Hematopoietic multipotent progenitor cell treated with erythropoietin and hydrocortisone succinate and interleukin-3 and kit ligand, for 4 days (in vitro differentiated cells): ENCODE measurements at places on chromosomes 1 and 21.

DNA sequence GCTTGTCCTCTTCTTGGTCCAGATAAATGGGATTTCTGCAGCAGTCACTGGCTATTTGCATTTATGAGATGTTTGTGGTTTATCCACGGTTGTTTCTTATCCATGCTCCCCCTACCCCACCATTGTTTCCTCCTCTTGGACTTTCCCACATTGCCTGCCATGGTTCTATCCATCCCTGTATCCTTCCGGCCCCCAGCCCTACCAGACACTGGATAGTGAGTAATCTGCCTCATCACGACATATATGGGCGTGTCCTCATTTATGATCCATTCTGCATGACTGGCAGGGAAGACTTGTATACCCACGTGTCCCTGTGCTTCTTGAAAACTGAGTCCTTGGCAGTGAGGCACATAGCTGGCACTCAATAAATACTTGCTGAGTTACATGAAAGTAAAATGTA lies 40.1 kb downstream of the CACNA1S start:
- no peak for DNase-seq

- DNase-seq: no peak
Measured at GRCh38 chr1:230930986-230931385, 47.7 kb downstream of the TTC13 start.

- no peak for DNase-seq
Measured at GRCh38 chr1:183033205-183033604, 10.0 kb downstream of the LAMC1 start.

GRCh38 chr1:41661428-41662060 lies 177.1 kb upstream of the EDN2 start:
- DNase-seq: peak; percentile 36

GRCh38 chr1:216090556-216090955 lies 332.7 kb downstream of the USH2A start:
- no peak for DNase-seq

DNA sequence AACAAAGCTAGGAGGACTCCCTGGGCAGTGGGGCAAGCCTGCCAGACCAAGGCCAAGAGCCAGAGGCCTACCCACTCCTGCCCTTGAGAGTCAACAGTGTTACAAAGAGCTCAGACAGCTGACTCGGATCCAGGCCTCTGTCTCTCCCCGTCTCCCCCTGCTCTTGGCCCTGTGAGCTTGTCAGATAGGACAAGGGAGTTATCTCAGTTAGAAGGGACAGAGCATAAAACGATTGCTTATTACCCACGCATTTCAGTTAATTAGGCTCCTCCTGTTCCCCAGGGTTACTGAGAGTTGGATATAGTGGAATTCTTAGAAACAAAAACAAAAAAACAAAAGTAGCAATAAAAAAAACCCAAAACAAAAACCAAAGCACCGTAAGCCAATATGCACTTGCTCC lies 1.3 kb downstream of the SLC41A1 start:
- peak; percentile 82 for DNase-seq

- DNase-seq: no peak
Measured at GRCh38 chr1:90314533-90314932, 319.6 kb downstream of the ZNF326 start.

DNA sequence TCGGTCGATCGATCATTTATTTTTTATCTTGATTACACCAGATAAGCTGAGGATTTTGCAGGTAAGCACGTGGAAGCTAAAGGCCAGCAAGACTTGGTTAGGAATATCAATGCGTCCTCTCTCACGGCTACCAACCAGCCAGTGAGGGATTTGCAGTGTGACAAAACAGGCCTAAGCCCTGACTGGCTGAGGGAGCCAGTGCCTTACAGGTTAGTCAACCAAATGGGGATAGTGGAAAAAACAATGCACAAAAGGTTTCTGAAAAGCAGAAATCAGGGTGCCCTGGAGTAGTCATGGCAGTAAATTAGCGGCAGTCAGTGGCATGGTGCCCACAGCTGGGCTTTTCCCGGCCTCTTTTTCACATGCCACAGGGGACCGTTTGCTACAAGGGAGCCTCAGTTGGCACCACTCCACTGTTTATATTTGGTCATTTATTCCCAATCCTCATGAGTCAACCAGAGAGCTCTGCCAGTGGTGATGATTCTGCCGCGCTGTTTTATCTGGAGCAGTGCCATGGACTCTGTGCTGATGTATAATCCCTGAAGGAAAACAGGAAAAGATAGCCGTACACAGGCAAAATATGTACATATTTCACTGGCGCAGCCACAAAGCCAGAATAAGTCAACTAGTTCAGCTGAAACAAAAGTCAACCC lies 167.6 kb downstream of the RHOU start:
- DNase-seq: no peak

DNA sequence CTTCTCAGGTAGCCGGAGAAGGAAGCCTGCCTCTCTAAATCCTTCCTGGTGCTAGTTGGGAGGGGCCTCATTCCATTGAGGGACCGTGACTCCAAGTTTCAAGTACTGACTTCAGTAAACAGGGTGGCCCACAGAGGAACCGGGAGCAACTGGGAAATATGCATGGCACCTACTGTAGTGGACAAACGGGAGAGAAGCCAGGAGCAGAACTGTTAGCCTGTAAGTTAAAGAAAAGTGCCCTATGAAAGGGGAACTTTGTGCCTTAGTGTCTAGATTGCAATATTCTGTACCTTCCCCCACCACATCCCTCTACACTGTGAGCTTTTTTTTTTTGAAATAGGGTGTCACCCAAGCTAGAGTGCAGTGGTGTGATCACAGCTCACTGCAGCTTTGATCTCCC lies 33.2 kb upstream of the KANK4 start:
- DNase-seq: peak; percentile 24

DNA sequence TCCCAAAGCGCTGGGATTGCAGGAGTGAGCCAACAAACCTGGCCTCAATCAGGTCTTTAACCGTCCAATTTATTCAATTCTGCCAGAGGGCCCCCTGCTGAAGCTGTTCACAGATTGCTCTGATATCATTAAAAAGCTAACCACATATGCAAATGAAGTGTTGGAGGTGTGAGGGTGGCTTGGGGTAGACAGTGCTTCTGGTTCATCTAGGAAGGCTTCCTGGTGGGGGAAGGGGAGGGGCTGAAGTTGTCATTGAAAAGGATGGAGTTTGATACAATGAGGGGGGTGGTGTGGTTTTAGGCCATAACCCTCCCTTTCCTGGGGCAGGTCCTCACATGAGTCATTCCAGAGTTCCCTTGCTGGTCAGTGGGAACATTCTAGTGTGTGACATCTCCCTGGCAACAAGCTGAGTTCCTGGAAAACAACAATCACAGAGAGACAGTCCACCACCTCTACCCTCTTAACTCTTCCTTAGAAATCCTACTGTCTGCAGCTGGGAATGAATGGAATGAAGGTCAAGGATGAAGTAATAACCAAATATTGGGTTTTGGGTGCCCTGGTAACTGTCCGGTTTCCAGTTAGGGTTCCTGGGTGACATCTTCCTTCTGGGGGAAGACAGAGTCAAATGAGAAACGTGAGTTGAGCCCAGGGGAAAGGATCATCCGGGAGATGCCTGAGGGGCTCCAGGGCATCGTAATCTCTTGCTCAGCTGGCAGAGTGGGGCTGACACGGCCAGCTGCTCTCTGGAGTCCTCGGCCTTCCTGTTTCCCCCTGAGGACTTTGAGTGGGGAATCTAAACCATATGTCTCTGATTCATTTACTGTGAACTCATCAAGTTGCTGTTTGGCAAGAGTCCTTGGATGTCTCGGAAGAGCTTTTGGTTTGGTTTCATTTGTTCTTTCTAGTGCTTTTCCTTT lies 32.2 kb downstream of the BATF3 start:
- DNase-seq: no peak

- no peak for DNase-seq
Measured at GRCh38 chr1:59063501-59063900, 233.4 kb upstream of the FGGY start.

- DNase-seq: no peak
Measured at GRCh38 chr1:9437961-9438430, 101.3 kb upstream of the SLC25A33 start.

GRCh38 chr1:7224081-7224534 lies 438.9 kb downstream of the CAMTA1 start:
- DNase-seq: no peak

GRCh38 chr1:240287722-240288121 lies 196.0 kb downstream of the FMN2 start:
- DNase-seq: peak; percentile 18

GRCh38 chr1:82788660-82789059 lies 987.9 kb downstream of the ADGRL2 start:
- no peak for DNase-seq

- DNase-seq: no peak
Measured at GRCh38 chr1:6667139-6667538, 34.5 kb downstream of the DNAJC11 start.

- DNase-seq: no peak
Measured at GRCh38 chr1:59520194-59520593, 223.3 kb downstream of the FGGY start.

DNA sequence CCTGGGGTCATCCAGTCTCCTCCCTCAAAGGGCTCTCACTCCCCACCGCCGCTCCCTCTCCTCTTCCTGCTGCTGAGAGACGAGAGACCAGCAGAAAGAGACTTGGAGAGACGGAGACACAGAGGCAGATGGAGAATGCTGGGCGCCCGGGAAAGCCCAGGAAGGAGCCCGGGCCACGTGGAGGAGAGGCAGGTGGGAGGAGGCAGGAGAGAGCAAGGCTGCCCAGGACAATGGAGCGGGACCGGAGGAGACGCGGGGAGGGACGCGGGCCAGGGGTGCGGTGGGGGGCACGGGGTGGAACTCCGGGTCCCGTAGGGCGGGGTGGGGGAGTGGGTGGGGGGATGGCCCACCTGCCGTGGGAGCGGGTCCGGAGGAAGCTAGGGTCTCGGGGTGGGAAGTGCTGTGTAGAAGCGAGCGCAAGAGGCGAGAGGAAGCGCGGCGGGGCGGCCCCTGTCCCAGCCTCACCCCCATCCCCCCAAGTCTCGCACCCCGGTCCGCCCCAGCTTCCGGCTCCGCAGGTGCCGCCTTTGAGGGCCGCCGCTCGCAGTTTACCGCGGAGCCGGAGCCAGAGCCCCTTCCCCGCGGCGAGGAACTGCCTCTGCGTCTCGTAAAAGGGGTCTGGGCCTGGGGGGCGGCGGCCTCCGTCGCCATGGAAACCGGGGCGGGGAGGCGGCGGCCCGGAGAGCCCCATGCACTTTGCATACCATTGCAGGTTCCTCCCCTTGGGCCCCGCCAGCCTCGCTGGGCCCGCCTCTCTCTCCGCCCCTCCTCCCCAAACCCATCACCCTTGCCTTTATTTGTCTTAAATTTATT lies 11.7 kb upstream of the EPHA2 start:
- DNase-seq: peak; percentile 46

- DNase-seq: no peak
Measured at GRCh38 chr1:101100674-101101073, 75.1 kb upstream of the DPH5 start.

- DNase-seq: no peak
Measured at GRCh38 chr21:37447288-37447936, 80.8 kb downstream of the DYRK1A start.

DNA sequence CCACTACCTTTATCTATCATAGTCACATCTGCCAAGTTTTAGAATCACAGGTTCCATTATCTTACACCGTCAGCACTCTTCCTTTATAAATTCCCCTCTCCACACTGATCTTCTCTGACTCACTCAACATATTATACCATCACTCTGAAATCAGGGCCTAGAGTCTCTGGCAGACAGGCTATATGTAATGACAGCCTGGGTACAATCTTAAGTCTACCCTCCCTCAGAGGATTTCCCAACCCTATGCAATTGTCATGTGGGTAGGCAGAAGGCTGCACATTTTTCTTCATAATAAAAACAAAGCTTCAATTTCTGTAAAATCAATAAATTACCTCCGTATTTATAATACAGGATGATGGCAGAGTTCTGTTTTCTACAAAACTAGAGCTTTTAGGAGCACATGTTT lies 138.0 kb downstream of the RERE start:
- peak; percentile 52 for DNase-seq

DNA sequence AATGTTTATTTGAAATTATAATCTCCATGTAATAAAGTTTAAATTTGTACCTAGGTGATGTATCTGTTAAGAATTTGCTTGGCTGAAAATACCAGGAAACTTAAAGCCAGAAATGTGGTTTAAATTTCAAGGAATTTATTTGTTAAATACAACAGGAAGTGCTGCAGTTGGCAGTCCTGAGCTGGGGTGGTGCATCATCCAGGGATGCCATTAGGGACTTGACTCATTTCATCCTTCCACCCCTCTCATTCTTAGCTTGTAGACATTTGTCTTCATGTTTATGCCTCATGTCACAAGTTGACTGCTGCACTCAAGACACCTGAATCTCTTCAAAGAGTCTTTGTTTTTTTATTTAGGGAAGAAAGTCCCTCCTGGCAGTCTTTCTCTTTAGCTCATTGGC lies 175.9 kb downstream of the LHX8 start:
- DNase-seq: no peak

GRCh38 chr1:211732293-211732980 lies 57.0 kb upstream of the NEK2 start:
- no peak for DNase-seq

GRCh38 chr1:206442101-206442500 lies 28.2 kb upstream of the IKBKE start:
- DNase-seq: no peak

DNA sequence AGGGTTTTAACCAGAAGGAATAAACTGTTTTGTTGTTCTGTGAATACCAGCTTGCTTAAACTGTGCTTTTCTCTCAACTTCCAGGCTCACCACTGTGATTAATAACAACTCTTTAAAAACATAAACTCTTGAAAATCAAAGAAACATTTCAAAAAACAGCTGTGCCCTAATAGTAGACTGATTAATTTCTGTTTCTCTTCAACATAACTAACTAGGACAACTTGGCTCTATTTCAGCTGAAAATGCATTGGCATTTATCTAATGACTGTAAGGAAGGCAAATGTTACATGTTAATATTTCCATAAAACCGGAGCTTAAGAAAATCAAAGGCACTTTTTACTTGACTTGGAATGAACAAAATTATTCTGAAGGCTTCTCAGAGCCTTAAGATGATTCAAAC lies 656.1 kb upstream of the NEGR1 start:
- no peak for DNase-seq

DNA sequence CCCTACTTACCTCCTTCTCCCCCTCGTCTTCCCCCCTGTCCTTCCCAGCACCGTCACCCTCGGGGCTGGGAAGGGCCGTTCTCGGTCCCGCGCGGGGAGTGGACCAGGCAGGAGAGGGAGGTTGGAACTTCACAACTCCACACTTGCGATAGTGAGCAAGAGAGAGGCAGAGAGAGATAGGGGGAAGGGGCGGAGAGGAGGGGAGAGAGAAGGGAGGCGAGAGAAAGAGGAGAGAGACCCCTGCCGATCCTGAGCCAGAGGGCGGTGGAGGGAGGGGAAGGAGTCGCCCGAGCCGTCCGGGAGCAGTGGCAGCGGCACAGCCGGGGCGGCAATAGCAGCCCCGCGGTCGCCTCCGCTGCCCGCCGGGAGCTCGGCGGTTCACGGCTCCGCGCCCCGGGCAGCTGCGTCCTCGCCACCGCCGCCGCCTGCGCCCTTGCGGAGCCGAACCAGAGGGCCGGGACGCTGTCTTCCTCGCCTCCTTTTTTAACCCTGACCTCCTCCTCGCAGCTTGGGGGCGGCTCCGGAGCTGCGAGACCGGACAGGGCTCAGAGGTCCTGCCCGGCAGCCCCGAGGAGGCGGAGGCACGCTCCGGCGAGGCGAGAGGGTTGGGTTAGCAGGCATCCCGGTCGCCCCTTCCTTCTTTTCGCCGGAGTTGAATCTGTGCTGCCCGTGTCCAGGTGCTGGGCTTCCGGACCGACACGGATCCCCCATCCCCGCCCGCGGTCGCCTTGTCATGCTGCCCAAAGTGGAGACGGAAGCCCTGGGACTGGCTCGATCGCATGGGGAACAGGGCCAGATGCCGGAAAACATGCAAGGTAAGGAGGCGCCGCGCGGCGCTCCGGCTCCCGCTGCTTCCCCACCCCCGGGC lies 11.7 kb downstream of the NR5A2 start:
- peak; percentile 63 for DNase-seq

- no peak for DNase-seq
Measured at GRCh38 chr1:116674751-116675150, 7.2 kb upstream of the IGSF3 start.
